A172 (cell line): ENCODE measurements at places on chromosomes 7 and 10. TPM values are rescaled to one million over a fixed set of nuclear protein-coding genes. Genes with fewer than 3 reads are reported as not detected.

DNA sequence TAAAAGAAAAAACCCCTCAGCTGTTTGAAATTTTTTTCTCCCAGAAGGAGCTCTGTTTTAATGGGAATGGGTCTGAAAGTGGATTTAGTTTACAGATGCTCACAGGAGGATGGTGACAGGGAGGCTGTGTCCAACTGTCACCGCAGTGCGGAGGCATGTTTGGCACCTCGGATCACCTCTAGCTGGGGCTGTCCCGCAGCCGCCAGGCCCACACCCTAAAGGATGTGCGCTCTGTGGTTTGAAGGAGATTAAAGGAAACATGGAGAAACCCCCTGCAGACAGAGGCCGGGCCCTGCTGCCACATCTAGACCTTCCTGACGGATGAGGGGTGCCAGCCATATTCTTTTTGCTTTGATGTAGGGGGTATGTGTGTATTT is 160.6 kb downstream of the DNAJB6 start:
- no peak for DNase-seq

DNA sequence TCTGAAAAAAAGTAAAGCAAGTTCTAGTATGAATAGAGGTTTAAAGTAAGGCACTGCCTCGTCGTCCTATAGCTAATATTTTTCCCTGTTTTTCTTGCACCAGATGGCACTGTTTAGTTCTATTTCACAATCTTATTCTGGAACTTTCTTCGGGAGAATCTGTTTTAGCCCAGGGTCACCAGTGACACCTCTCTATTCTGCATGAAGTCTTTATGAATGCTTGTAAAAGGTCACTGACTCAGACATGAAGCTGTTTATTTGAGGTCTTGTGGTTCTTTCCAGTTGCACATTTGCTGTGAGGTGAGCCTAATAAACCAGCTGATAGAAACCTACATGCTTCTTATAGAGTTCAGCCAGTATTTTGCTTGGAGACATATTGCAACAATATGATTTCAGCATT is 444.3 kb downstream of the AUTS2 start:
- peak; percentile 65 for DNase-seq

DNA sequence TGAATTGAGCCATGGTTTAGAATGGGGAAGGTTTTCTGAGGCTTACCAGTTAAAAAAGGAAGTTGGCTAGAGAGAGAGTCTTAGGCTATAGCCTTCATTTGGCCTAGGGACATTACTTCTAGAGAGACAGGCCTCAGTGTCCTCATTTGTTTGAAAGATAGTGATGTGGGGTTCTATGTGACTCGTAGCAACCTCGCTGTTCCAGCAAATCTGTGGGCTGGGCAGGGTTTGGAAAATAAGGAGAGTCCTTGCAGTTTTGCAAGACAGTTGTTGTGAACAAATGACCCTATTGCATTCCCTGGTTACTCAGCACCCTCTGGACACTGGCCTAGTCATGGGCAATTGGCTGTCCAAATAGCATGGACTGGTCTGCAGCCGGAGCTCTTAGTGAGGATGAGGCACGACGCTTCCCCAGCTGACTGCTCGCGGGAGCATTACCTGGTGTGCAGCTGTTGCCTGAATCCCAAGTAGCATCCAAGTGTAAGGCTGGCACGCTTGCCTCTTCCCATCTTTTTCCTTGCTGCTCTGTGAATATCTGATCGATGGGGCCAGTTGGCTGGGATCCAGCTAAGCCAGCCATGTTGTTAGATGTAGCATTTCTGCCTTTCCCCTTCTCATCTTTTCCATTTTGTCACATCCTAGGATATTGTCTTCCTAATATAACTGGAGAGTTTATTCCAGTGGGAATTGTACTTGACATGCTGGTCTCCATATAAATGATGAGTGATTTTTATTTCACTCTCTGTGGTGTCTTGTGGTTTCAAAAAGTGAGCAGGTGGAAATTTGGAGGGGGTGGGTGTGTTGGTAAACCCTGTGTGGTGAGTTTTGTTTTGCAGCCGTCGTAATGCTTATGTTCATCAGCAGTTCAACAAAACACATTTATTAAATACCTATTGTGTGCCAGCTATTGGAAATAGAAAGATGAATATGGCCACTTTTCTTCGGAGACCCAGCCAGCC is 99.8 kb downstream of the SND1 start:
- no peak for DNase-seq

GRCh38 chr10:43380610-43381222 is 9.3 kb downstream of the FXYD4 start:
- no peak for DNase-seq

DNA sequence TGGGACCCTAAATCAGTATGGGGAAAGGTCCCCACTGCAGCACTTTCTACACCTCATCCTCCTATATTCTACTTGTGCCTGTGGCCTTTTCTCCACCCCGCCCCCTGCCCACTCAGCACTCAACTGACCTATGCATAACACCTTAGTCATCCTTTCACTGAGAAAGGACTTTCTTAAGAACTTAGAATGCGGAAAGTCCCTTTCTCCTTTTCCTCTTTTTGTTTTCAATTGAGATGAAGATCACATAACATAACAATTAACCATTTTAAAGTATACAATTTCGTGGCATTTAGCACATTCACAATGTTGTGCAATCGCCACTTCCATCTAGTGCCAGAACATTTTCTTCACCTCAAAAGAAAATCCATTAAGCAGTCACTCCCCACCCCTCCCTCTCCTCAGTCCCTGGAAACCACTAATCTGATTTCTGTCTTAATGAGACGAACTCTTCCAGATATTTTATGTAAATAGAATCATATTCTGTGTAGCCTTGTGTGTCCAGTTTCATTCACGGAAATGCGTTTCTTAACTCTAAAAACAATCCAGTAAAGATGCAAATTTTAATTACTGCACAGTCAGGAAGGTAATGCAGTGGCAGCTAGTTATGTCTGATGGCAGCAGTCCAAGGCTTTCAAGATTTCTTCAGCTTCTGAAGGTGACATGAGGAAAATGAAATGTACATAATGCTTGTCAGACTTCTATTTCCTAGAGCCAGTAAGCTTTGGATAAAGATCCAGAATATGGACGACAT is 41.7 kb downstream of the FAS start:
- DNase-seq, result peak; percentile 82

DNA sequence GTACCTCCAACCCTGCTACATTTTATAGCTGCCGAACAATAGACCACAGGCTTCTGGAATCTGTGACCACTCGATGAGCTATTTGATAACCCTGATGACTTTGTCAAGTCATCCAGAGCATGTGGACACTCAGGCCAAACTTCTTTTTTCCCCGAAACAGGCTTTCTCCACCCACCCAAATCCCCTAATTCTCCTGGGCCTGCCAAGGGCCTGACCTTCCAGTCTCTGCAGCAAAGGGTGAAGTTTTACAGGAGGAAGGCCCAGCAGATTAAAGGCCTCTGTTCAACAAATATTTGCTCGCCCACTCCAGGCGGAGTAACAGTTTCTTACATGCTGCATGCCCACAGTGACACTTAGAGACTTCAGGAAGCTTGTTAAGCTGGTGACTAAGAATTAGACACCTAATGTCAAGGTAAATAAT is 2.0 kb downstream of the JCAD start:
- DNase-seq, result peak; percentile 72

GRCh38 chr10:49083261-49083660 is 32.1 kb downstream of the VSTM4 start:
- DNase-seq, result no peak

DNA sequence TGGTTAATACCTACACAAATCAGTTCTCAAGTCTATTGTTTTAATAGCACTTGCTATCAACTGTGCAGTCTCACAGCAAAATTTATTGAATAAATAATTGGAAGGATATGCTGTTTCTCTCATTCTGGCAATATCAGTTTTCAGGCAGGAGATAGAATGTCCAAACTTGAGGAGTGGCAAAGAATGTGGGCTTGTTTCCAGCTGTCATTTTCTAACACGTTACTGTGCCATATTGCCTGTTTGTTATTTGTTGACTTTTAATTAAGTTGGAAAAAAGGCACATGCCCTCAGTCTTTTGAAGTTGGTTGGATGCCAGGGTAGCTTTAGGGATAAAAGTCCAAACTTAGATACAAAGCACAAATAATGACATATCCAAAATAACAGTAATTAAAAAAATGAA is 52.2 kb downstream of the MAGI2 start:
- DNase-seq, result no peak

GRCh38 chr10:28077889-28078288 is 79.0 kb upstream of the ODAD2 start:
- peak; percentile 86 for DNase-seq

DNA sequence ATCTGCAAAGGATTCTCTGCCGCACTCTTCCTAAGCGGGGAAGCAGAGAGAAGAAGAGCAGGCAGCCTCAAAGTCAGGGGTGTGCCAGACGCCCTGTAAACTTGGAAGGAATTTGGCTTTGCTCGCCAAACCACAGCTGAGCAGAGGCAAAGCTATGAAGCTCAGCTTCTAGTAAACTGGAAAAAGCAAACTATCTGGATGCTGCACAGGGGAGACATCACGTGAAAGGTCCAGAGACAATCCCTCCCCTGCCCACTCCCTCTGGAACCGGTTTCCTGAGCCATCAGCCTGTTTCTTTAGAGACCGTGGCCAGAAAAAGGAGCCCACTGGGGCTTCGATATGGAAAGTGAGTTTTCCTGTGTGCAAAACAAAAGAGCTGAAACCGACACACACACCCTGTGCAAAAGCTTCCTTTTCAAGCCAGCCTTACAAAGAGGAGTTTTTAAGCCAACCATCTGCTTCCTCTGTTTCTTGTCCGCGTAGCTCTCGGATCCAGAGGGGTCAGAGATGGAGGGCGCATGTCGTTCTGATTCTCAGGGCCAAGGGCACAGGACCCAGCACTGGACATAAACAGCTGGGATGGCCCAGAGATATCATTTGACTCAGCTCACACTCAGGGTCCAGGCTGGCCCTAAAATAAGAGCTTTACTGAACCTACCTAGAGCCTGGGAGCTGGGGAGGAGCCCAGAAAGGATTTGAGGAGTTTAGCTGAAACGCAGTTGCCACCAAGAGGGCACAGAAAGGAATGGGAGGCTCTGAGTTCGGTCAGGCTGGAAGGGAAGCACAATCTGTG is 58.2 kb upstream of the DNAAF5 start:
- peak; percentile 64 for DNase-seq

DNA sequence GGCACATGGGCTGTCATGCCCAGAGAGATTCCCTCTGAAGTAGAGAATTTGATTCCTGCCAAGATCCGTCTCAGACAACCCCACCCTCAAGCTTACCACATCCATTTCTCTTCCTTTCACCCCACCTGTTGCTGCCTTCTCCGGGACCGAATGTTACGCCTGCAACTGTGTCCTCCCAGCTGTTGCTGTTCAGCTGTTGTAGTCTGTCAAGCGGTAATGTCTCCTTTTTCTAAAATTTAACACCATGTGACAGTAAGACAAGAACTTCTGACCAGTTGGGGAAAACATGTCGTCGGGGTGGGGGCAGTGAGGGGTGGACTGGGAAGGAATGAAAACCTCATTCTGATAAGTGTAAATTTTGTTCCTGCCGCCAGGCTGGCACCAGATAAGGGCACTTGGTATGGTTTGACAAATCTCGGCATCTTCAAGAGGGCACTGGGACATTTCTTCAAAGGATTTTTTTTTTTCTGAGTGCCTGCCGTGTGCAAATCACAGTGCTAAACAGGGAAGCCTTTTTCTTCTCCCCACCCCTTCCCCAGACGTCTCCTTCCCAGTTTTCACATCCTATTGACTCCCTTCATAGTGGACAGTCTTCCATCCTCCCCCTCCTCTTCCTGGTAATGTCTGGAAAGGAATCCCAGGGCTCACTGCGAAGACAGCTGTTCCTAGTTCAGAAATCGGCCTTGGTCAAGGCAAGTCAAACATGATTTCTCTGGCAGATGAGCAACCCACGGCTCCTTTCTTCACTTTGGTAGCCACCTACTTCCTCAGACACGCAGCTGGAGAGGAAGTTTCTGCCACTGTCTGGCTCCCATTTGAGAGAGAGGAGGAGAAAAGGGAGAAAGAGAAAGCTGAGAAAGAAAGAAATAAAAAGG is 5.0 kb upstream of the CELF2 start:
- DNase-seq, result no peak

DNA sequence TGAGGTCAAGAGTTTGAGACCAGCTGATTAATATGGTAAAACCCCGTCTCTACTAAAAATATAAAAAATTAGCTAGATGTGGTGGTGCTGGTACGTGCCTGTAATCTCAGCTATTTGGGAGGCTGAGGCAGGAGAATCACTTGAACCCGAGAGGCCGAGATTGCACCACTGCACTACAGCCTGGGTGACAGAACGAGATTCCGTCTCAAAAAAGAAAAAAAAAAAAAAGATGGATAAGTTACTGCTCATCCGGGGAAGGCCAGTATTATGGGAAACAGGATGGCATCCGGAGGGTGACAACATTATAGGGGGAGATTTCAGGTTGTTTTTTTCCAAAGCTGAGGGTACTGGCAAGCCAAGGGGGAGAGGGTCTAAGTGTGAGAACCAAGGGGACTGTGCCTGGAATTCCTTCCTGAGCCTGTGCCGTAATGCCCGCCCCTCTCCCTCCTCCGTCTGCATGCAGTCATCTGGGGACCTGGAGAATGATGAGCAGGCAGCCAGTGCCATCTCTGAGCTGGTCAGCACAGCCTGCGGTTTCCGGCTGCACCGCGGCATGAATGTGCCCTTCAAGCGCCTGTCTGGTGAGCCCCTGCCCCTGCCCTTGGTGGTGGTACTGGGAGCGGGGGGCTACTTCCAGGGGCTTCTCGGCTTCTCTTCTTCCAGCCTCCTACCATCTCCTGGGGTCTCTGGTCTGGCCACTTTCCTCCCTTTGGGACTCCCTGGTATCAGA is 4.4 kb downstream of the LAMTOR4 start:
- no peak for DNase-seq

DNA sequence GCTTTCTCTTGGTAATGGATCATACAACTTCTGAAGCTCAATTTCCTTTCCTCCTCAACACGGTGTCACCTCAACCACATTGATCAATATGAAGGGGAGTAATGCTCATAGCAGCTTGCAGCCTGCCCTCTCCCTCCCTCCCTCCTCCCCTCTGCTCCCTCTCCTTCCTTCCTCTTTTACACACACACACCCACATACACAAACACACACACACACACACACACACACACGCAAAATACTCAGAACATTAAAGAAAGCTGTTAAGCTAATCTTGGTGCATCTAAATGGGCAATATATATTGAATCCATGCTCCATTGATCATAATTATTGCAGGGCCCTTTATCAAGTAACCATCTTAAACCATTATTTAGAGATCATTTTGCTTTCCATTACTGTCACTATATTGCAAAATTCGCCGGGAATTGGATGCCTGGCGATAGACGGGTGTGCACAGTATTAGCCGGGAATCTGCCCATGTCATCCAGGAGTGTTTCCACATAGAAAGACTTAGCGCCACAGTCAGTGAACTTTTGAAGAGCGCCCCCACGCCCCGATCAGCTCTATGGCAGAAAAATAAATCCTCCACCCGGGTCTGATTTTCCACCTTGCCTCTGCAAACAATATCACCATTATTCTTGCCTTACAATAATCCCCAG is 122.0 kb downstream of the PRLHR start:
- no peak for DNase-seq

DNA sequence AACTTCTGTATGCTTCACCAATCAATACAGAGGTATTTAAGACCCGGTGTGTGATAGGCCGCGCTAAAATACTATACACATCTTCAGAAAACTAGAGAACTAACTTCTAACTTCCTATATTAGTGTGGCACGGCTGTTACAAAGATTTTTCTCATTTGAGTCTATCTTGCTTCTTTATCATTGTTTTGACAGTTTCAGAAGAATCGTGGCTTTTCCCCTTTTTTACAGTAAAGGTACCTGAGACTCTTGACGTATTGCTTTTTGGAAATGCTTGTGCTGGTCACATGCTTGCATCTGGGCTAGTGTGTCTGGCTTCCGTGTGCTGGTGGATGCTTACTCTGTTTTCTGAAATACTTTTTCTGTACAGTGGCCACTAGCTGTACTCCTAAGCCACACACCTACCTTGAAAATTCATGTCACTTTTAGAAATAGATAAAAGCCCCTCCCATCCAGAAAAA is 12.7 kb downstream of the IKZF1 start:
- DNase-seq, result no peak

The NFE2L3 gene
- 104 and 110 TPM in 2 replicates for total RNA-seq

The TUBAL3 gene
- not detected in 2 replicates for total RNA-seq

The OIT3 gene
- not detected in 2 replicates for total RNA-seq
